ENCODE measurements at places on chromosomes 13 and 19. TPM values are rescaled to one million over a fixed set of nuclear protein-coding genes. Genes with fewer than 3 reads are reported as not detected.

GRCh38 chr19:5563008-5563431, 4.7 kb downstream of the TINCR start:
- no peak for DNase-seq

DNA sequence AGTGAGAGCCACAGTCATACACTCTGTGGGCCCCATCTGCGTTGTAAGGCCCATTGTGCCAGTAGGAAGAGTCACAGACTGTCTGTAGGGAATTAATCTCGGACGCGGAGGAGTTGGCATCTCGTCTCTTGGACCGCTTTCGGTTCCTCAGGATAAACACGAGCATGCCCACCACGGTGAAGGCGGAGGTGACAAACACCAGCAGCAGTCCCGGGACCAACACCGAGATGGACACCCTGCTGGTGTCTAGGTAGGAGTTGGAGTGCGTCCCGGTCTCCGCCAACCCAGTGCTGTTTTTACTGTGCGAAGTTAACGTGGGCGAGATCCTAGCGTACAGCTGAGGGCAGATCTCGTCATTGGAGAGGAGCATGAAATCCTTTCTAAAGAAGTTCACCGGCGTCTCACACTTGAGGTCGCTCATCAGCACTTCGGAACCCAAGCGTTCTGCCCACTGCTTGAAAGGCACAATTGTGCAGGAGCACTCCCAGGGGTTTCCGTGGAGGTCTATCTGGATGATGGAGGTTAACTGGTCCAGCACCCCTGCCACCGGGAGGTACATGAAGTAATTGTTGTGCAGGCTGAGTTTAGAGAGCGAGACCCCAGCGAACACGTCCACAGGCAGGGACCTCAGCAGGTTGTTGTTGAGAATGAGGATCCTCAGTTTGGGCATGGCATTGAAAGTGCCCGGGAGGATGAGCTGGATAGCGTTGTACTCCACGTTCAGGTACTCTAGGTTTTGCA, 2.7 kb downstream of the SLITRK1 start:
- no peak for DNase-seq

DNA sequence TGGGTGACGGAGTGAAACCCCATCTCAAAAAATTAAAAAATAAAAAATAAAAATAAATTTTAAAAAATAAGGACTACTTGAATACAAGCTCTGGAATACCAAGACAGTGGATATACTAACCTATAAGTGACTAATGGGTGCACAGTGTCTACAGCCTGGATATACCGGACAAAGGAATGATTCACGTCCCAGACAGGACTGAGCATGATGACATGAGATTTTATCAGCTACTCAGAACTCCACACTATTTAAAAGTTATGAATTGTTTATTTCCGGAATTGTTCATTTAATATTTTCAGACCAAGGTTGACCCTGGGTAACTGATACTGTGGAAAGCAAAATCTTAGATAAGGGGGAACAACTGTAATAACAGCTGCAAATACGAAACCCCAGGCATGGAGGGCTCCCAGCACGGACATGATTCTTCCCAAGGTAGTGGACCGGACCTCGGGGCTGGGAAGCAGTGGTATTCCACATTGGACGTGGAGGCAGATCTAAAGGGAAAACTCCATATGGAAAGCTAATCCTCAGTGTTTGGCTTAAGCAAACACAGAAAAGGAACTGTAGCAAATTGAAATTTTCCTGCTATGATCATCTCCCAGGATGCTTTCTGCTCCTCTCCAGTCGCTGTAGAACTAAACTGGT, 102.6 kb upstream of the TSHZ3 start:
- DNase-seq, result peak; percentile 52

- DNase-seq, result peak; percentile 9
Measured at GRCh38 chr19:56091066-56091490, 30.0 kb downstream of the ZNF787 start.

DNA sequence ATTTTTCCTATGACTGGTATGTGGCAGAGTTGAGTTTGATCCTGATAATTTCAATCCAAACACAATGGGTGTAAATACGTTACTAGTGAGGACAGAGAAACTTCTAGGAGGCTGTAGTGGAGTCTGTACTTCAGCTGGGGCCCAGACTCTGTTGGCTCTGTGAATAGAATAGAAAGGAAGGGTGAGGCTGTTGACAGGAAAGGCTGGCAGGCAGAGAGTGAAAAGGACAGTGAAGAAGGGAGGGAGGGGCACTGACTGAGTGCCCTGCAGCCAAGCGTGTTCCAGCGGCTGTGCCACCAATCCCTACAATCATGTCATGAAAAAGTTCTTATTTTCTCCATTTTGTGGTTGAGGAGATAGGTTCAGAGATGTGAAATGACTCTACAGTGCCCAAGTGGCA, 80.5 kb downstream of the MBNL2 start:
- no peak for DNase-seq

DNA sequence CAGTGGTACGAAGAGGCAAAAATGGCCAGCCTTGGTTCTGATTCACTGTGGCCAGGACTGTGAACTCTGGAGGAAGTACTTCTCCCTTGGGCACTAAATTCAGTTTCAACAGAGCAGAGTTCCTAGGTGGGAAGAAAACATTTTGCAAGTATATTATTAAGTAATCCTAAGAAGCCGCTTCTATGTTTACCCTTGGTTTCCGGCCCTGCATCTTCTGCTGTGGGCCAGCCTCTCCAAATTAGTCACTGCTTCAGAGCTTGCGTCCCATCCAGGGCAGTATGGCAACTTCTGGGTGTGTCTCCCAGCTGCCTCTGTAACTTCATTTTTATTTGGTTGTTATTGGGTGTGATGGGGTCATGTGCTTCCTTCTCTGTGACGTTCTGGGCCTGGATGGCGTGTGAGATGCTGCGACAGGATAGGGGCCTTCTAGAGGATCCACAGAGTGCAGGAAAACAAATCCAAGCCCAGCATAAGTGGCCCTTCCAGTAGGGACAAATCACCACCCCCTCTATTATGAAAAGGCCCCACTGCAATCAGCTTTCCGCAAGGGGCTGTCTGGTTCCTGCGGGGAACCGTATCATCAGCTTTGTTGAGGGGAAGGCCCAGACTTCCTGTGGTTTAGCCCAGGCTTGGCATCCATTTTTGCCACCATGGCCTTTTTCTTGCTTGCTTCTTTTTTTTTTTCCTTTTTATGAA, 55.1 kb upstream of the C1QTNF9 start:
- no peak for DNase-seq

DNA sequence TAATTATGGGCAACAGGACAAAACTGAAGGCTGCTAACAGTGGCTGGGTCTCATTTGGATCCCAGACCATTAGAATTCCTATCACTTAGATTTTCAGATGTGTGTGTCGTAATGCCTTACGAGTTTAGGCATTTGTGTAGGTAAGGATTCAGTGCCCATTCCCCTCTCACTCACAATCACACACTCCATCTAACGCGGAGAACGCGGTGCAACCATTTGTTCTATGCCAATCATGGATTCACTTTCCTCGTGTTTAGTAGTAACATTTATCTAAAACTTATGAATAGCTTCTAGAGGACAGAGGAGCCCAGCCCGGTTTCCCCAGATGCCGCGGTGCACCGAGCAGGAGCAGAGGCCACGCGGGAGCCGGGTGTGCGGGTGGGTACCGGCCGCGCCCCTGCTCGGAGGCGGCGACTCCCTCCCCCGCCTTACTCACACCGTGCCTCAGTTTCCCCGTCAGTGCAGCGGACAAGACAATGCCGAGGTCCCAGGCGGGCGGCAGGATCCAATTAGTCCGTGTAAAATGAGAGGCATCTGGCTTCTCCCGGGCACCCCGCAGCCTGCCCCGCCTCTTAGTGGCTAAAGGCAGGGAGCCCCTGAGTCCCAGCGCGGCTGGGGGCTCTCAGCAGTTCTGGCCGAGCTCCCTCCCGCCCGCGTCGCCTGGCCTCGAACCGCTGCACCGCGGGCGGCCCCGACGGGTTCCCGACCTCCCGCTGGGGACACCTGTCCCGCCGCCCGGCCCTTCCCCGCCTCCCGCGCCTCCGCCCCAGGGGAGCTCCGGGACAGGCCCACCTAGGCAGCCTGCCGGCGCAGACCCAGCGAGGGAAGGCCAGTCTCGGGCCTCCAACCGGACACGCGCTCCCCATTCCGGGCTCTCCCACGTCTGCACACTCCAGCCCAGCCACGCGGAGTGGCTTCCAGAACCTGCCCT, 5.9 kb upstream of the C1QTNF9B start:
- no peak for DNase-seq

DNA sequence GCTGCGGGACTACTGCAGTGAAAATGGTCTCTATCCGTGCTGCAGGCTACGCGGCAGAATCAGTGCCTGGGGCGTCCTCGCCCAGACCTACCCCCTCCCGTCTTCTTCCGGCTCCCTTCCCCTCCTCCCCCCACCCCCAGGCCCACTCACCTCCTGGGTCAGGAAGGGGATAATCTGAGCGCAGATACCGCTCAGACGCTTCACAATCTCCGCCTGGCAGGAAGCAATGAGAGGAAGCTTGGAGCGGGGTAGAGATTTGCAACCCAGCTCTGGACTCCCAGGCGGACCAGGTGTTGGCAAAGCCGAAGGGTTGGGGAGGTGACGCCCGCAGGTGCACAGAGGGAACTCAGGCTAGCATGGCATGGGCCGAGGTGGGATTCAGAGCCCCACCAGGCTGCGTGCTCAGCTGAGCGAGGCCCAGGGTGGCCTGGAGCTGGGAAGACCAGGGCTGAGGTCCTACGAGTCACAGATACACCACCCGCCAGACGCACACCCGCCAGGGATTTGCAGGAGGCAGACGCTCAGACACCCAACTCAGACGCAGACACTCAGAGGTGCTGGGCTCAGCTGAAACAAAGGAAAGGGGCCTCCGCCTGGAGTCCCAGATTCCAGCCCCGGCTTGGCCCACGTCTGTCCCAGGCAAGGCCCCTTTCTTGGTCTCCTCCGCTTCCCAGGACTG, 4.1 kb downstream of the TLE2 start:
- DNase-seq, result no peak

Gene ELF1
- total RNA-seq, result 26.9 TPM

Gene ONECUT3
- total RNA-seq, result not detected

Gene DIAPH3
- 18.8 TPM for total RNA-seq

Gene CHMP2A
- total RNA-seq, result 127 TPM

Gene PLA2G4C
- 4.4 TPM for total RNA-seq

Gene KLK6
- total RNA-seq, result not detected

Gene GPX4
- 188 TPM for total RNA-seq
